ENCODE measurements at places on chromosomes 12 and 14. TPM values are rescaled to one million over a fixed set of nuclear protein-coding genes. Genes with fewer than 3 reads are reported as not detected.

- DNase-seq, result peak; percentile 46
These were observed 2.1 kb upstream of the SLC11A2 start for GRCh38 chr12:51028126-51028812.

GRCh38 chr12:94240171-94240570 lies 91.8 kb downstream of the PLXNC1 start:
- no peak for DNase-seq

- DNase-seq, result no peak
These were observed 107.4 kb downstream of the PRICKLE1 start for GRCh38 chr12:42482041-42482747.

The KRT78 gene
- not detected for total RNA-seq
